ENCODE measurements at places on chromosomes 16 and 17. TPM values are rescaled to one million over a fixed set of nuclear protein-coding genes. Genes with fewer than 3 reads are reported as not detected.

- H3K36me3 ChIP-seq, result peaks cover 6% of the 10 kb centered on the region
- DNase-seq, result no peak
- no peaks in the 10 kb centered on the region for H3K27me3 ChIP-seq
- no peak overlapping the region for H3K4me3 ChIP-seq
- H3K4me1 ChIP-seq, result no peaks in the 10 kb centered on the region
Observed at GRCh38 chr16:81394966-81395655, 49.5 kb upstream of the CMIP start.

DNA sequence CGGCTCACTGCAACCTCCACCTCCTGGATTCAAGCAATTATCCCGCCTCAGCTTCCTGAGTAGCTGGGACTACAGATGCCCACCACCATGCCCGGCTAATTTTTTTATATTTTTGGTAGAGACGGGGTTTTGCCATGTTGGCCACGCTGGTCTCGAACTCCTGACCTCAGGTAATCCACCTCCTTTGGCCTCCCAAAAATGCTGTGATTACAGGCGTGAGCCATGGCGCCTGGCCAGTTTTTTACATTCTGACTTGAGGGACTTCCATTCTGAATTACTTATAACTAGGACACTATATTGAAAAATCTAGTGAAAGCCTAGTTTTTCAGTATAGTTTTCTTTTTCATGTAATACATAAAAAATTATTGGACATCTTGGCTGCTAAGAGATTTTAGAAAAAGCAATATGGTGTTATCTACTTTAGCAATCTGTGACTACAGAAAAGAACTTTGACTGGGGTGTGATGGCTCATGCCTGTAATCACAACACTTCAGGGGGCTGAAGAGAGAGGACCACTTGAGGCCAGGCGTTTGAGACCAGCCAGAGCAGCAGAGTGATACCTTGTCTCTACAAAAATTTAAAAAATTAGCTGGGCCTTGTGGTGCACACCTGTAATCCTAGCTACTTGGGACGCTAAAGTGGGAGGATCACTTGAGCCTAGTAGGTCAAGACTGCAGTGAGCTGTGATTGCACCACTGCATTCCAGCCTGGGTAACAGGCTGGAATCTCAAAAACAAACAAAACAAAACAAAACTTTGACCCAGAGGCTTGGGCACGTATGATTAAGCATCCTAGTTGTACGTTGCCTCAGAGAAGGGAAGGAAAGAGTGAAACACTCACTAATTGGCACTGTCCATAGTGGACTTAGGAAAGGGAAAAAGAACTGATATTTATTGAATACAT, 26.8 kb upstream of the GOSR1 start:
- H3K27me3 ChIP-seq, result no peaks in the 10 kb centered on the region
- no peak overlapping the region for H3K4me3 ChIP-seq
- H3K36me3 ChIP-seq, result peaks cover 36% of the 10 kb centered on the region
- no peak overlapping the region for H3K27ac ChIP-seq

DNA sequence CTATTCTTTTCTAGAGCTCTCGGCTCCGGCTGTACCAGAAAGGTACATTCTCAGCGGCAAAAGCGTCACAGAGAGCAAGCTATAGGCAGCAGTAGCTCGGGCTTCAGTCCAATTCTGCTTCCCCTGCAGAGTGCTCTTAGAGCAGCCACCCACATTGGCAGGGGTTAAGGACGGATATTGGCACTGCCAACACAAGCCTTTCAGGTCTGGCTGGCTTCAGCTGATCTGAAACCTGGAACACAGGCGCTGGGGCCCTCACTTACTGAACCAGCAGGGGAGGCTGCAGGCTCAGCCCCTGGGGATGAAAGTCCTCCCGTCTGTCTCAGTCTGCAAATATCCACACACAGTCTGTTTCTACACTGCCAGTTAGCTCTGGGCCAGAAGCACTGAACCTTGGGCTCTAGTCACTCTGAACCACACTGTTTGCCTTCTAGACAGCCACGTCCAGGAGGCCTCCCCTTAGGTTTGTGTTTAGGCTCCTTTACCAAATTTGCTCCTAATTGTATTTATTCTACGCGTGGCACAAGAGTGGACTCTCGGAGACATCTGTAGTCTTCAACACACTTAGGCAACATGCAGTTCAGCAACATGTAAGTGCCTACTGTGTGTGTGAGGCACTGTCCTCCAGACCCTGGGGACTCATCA, 40.1 kb downstream of the HIC1 start:
- no peak for DNase-seq
- H3K27me3 ChIP-seq, result no peaks in the 10 kb centered on the region
- 0 out of 2 replicates have a peak, but pooled peaks cover 8% of the 10 kb centered on the region for H3K36me3 ChIP-seq
- H3K4me3 ChIP-seq, result no peak overlapping the region
- H3K27ac ChIP-seq, result no peak overlapping the region

NLGN2 gene
- 3.9 TPM for total RNA-seq

TRPV3 gene
- not detected for total RNA-seq

KLHL10 gene
- not detected for total RNA-seq

GRCh38 chr16:28035866-28036393, 27.6 kb downstream of the GSG1L start:
- DNase-seq, result no peak
- no peak overlapping the region for H3K4me3 ChIP-seq
- no peaks in the 10 kb centered on the region for H3K36me3 ChIP-seq
- peaks cover 9% of the 10 kb centered on the region for H3K27me3 ChIP-seq

- no peaks in the 10 kb centered on the region for H3K4me1 ChIP-seq
- no peak for DNase-seq
- H3K27ac ChIP-seq, result no peak overlapping the region
Observed at GRCh38 chr16:84585886-84586285, 32.0 kb downstream of the COTL1 start.

DNA sequence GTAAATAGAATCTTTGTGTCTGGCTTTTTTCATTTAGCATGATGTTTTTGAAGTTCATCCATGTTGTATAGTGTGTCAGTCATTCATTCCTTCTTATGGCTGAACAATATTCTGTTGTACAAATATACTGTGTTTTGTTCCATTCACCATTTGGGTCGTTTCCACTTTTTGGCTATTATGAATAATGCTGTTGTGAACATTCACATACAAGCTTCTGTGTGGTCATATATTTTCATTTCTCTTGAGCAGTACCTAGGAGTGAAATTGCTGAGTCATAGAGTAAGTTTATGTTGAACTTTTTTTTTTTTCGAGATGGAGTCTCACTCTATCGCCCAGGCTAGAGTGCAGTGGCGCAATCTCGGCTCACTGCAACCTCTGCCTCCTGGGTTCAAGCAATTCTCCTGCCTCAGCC, 32.3 kb upstream of the TAOK1 start:
- peaks cover 12% of the 10 kb centered on the region for H3K4me1 ChIP-seq
- no peaks in the 10 kb centered on the region for H3K36me3 ChIP-seq
- no peak overlapping the region for H3K27ac ChIP-seq
- no peak overlapping the region for H3K4me3 ChIP-seq
- DNase-seq, result peak; percentile 12

- peak overlapping the region; percentile 9 for H3K4me3 ChIP-seq
- H3K4me1 ChIP-seq, result peaks cover 34% of the 10 kb centered on the region
- H3K36me3 ChIP-seq, result no peaks in the 10 kb centered on the region
- peak overlapping the region; percentile 98 for H3K27ac ChIP-seq
Observed at GRCh38 chr16:86609115-86609514, 30.8 kb downstream of the FOXL1 start.

DNA sequence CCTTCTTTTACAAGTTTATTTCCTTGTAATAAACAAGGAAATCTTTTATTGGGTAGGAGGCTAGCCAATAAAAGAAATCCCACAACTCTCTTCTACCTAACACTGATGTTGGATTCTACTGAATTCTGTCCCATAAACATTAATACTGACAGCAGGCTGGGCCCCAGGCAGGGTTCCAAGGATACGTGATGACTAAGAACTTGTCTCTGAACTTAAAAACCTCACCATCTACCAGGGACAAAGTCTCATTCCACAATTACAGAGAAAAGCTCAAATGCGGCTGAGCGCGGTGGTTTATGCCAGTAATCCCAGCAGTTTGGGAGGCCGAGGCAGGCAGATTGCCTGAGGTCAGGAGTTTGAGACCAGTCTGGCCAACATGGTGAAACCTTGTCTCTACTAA, 64.9 kb downstream of the ARHGAP17 start:
- H3K4me3 ChIP-seq, result no peak overlapping the region
- no peak overlapping the region for H3K27ac ChIP-seq
- no peaks in the 10 kb centered on the region for H3K4me1 ChIP-seq
- DNase-seq, result peak; percentile 27

KRT12 gene
- not detected for total RNA-seq

DNA sequence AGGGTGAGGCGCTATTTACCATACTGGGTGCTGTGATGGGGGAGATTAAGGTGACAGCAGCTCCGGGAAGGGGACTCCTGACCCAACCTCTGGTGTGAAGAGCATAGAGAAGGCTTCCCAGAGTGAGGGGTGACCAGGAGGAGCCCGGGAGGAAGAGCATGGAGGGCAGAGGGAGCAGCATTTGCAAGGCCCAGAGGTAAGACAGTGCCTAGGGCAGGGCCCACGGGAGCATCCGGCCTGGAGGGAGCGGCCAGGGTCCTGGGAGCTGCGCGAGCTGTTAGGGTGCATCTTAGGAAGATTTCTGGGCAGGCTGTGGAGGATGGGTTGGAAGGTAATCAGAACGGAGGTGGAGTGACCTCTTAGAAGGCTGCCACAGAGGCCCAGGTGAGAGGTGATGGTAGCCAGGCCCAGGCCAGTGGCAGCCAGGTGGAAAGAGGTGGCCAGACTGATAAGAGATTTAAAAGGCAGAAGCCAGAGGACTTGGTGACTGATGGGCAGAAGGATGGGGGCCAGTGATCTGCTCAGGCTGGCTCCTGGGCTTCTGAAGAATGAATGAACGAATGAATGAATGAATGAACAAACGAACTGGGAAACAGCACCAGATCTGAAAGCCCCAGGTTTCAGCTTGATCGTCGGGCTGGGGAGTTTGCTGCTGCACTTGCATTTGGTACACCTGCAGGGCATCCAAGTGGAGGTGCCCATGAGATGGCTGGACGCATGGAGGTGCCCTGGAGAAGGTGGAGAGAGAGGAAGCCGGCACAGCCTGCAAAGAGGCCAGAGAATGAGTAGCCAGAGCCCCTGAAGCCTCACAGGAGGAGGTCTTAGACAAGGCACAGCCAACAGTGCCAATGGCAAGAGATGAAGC, 13.0 kb upstream of the TMEM92 start:
- H3K4me3 ChIP-seq, result no peak overlapping the region
- DNase-seq, result no peak
- no peak overlapping the region for H3K27ac ChIP-seq
- peaks cover 39% of the 10 kb centered on the region for H3K4me1 ChIP-seq

TBC1D3G gene
- total RNA-seq, result not detected

GRCh38 chr17:42517516-42517915, 18.5 kb upstream of the NAGLU start:
- H3K27me3 ChIP-seq, result no peaks in the 10 kb centered on the region
- H3K36me3 ChIP-seq, result peaks cover 22% of the 10 kb centered on the region
- DNase-seq, result peak; percentile 89

MED1 gene
- 15.4 TPM for total RNA-seq

PRAC2 gene
- not detected for total RNA-seq

SPAG5 gene
- 105 TPM for total RNA-seq

DNA sequence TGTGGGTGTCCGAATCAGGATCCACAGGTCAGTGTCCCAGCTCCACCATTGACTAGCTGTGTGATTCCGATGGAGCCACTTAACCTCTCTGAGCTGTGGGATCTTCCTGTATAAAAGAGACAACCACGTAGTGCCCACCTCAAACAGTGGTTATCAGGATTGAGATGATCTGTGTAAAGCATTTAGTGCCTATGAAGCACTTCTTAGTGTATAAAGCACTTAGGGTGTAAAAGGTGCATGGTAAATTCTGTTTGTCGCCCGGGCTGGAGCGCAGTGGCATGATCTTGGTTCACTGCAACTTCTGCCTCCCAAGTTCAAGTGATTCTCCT, 95.2 kb downstream of the MARF1 start:
- H3K4me3 ChIP-seq, result no peak overlapping the region
- no peak overlapping the region for H3K27ac ChIP-seq
- DNase-seq, result no peak
- H3K4me1 ChIP-seq, result no peaks in the 10 kb centered on the region
- H3K36me3 ChIP-seq, result no peaks in the 10 kb centered on the region
- H3K27me3 ChIP-seq, result no peaks in the 10 kb centered on the region

DNA sequence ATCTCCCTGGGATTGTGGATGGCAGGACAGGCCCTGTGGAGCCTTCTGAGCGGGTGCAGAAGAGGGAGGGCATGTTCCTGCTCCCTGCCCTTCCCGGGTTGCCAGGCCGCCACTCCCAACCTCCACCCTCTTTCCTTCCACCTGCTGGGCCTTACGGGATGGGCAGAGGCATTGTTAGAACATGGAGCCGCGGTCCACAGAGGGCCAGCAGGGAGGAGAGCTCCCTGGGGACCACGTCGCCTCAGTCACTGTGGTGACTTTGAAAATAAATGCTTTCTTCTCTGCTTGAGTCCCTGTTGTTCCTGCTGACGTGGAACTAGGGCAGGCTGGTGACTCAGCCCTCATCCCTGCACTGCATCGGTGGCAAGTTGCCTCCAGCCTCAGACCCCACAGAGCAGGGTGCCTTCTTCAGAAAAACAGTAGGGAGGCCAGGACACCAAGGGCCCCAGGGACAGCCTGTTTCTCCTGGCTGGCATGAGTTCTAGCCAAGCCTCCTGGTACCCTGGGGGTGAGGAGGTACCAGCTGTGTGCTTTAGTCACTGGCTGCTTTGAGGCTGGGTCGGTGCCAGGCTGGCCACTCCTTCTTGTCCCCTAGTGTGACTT, 224.9 kb downstream of the SEC14L1 start:
- peaks cover 47% of the 10 kb centered on the region for H3K4me1 ChIP-seq
- peak overlapping the region; percentile 40 for H3K27ac ChIP-seq
- peaks cover 17% of the 10 kb centered on the region for H3K36me3 ChIP-seq
- H3K4me3 ChIP-seq, result no peak overlapping the region

DNA sequence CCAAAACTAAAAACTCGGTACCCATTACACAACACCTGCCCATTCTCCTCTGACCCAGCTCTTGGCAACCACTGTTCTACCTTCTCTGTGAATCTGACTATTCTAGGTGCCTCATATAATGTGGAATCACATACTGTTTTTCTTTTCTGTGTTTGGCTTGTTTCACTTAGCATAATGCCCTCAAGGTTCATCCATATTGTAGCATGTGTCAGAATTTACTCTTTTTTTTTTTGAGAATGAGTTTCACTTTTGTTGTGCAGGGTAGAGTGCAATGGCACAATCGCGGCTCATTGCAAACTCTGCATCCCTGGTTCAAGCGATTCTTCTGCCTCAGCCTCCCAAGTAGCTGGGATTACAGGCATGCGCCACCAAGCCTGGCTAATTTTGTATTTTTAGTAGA, 59.5 kb upstream of the RBL2 start:
- H3K27ac ChIP-seq, result no peak overlapping the region
- H3K4me3 ChIP-seq, result no peak overlapping the region
- no peaks in the 10 kb centered on the region for H3K4me1 ChIP-seq

TSR3 gene
- 110 TPM for total RNA-seq

Measured in SJSA1 (cell line).